ENCODE measurements at places on chromosomes 6 and 20.
A peak's percentile ranks its signal among the peaks of the same experiment; 100 is the strongest.

DNA sequence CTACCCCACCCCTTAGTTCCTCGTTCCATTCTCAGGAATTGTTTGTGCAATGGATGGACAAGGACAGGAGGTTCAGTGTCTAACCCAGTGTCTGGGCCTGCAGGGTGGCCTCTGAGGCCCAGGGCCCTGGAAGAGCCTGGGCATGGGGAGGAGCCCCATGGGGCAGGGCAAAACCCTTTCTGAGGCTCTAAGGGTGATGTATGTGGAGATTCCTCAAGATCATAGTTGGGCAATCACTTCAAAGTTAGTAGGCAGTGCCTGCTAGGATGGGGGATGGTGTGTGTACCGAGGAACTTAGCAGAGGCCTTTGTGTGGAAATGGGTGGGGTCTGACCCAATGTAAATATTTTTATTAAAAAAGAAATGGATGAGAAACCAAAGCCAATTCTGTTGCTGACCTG, 6.7 kb upstream of the C2 start:
- DNase-seq = no peak

DNA sequence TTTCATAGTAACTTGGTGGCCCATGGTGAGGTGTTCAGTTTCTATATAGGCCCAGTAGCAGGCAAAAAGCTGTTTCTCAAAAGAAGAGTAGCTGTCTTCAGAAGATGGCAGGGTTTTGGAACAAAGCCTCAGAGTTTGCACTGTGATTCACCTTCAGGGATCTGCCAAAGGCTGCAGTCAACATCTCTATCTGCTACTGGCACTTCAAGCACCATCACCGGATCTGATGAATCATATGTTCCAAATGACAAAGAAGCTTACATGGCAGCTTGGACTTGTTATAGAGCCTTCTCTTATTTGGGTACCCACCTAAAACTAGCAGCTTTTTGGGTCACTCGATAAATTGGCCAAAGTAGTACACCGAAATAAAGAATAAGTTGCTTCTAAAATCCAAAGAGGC, 39.5 kb downstream of the PKIB start:
- DNase-seq = no peak

GRCh38 chr6:125932451-125932795, 24.1 kb upstream of the HINT3 start:
- no peak for DNase-seq

- DNase-seq = no peak
Measured at GRCh38 chr6:116557893-116558292, 4.3 kb downstream of the CALHM4 start.

GRCh38 chr6:19370831-19371230, 466.3 kb upstream of the ID4 start:
- no peak for DNase-seq

DNA sequence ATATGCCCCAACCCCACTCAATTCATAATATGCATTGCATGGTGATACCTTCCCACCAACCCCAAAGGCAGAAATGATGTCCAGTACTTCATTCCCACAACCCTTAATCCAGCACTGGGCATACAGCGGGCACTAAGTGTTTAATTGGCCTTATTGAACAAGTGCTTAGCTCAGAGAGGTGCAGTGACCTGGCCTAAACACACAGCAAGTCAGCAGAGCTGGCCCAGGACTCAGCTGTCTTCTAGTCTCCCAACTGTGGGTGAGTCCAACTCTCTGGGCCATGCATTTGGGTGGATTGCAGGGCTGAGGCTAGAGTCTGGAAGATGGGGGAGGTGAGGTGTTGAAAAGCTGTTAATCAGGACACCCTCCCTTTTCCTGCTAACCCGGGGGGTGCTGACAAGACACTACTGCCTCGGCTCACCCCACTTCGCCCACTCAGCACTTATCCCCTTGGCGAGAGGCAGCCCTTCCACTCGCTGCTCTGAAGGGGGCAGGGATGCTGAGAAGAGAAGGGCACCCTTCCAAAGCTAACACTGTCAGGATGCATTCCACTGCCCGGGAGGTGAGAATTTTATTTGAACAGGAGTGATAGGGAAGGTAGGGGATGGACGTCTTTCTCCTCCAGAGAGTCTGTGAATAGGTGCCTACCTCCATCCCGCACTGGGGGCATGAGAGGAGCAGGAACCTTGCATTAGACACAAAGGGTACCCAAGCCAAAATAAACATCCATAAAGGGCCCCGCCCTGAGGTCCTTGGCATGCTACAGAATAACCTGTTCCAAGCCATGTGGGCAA, 14.2 kb downstream of the KCNK5 start:
- no peak for DNase-seq

DNA sequence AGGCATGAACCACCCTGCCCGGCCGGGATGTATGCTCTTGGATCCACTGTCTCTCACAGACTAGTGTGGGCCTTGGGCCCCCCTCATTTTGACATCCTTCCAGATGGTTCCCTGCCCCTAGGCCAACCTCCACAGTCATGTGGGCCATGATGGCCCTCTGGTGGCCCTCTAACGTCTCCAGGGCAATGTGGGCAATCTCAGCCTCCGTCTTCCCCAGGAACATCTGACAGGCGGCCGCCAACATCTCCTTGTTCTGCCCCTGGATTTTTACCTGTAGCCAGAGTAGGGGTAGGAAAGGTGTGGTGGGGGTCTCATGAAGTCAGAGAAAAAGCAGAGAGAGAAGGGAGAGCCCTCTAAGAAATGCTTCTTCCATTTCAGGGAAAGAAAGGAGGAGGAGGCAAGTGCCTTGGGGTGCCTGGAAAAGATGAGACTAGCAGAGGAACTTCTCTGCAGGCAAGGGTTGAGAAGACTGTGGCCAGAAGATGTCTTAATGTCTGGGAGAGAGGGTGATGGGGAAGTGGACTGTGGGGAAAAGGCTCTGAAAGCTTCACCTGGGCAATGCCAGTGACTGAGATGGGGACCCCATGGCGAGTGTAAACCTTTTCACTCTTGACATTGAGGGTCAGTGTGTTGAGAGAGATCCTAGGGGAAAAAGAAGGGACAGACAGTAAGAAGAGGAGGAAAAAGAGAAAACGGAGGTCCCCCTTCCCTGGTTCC, 1.3 kb downstream of the FLOT1 start:
- DNase-seq = no peak

- DNase-seq = no peak
Measured at GRCh38 chr6:110619275-110619908, 143.0 kb upstream of the SLC22A16 start.

GRCh38 chr6:56746767-56747504, 104.2 kb upstream of the DST start:
- DNase-seq = no peak

- DNase-seq = no peak
Measured at GRCh38 chr6:91149956-91150705, 563.3 kb upstream of the MAP3K7 start.

DNA sequence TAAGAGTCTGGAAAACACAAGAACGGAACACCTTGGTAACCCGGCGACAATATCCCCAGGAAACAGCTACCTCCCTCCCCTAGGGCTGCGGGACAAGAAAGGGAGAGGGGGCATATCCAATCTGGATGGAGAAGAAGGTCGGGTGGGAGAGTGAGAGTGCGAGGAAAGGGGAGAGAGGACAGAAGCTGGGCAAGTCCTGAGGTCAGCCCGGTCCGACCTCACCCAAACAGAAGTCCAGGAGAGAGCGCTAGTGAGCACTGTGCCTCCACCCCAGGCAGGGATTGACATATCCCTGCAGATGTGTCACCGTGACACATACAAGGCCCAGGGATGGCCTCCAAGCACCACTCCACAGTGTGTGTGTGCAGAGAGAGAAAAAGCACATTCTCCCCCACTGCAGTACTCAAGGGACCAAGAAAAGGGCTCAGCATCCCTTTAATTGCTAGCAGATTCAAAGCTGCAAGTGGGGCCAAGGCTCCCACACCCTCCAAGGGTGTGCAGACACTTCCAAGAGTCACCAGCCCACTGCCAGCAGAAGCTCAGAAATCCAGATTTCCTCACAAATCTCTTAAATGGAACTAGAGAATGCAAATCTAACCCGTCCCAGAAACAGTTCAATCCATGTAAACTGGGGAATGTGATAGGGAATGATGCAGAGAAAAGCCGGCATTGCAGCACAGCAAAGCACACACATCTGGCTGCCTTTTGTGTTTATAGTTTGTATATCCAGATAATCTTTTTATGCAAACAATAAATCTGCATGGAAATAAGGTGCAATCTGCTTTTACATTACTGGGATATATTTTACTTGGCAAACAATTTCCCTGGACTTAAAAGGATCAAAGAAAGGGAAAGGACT, 3.1 kb downstream of the PXDC1 start:
- no peak for DNase-seq

GRCh38 chr6:3715285-3715684, 36.2 kb downstream of the PXDC1 start:
- DNase-seq = no peak

GRCh38 chr20:10654630-10655029, 19.2 kb downstream of the JAG1 start:
- DNase-seq = no peak

DNA sequence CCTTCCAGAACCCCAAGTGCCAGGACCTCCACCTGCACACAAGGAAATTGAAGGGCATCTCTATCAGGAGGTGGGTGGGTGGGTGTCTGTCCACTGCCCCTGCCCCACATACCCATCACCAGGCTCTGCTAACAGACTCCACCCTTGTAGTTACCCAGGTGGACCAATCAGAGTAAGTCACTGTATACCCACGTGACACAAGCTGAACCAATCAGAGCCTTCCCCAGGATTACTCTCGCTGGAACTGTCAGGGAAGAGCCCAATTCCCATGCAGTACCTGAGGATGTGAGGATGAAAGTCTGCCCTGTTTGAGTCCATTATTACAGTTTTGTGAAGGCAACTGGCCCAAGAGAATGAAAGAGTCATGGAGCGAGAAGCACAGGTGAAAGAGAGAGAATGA, 4.2 kb downstream of the OCSTAMP start:
- DNase-seq = no peak

- DNase-seq = peak; percentile 13
Measured at GRCh38 chr6:28896505-28897368, 27.0 kb downstream of the TRIM27 start.

GRCh38 chr6:159056003-159056402, 11.2 kb upstream of the TAGAP start:
- no peak for DNase-seq

- no peak for DNase-seq
Measured at GRCh38 chr20:49228676-49229075, 9.5 kb downstream of the DDX27 start.

DNA sequence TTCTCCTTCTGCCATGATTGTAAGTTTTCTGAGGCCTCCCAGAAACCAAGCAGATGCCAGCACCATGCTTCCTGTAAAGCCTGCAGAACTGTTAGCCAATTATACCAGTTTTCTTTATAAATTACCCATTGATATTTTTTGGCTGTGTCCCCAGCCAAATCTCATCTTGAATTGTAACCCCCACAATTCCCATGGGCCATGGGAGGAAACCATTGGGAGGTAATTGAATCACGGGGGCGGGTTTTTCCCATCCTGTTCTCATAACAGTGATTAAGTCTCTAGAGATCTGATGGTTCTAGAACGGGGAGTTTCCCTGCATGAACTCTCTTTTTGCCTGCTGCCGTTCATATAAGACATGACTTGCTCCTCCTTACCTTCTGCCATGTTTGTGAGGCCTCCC, 788.5 kb downstream of the C6orf118 start:
- no peak for DNase-seq

DNA sequence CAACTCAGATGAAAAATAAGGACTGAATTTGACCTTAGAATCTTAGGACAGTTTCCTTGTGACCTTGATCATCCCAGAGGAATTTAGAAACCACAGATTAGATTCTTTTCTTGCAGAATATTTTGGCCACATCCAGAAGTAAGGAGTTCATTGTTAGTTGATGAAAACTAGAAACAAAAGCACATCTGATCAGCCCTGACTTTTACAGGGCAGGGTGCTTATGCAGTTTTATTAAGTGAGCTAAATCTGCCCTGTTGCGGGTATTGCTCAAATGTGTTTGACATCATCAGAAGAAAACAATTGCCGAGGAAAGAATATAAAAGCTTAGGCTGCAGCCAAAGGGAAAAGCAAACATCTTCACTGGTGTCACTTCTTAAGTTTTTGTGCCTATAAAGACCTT, 100.8 kb downstream of the MTFR2 start:
- no peak for DNase-seq

DNA sequence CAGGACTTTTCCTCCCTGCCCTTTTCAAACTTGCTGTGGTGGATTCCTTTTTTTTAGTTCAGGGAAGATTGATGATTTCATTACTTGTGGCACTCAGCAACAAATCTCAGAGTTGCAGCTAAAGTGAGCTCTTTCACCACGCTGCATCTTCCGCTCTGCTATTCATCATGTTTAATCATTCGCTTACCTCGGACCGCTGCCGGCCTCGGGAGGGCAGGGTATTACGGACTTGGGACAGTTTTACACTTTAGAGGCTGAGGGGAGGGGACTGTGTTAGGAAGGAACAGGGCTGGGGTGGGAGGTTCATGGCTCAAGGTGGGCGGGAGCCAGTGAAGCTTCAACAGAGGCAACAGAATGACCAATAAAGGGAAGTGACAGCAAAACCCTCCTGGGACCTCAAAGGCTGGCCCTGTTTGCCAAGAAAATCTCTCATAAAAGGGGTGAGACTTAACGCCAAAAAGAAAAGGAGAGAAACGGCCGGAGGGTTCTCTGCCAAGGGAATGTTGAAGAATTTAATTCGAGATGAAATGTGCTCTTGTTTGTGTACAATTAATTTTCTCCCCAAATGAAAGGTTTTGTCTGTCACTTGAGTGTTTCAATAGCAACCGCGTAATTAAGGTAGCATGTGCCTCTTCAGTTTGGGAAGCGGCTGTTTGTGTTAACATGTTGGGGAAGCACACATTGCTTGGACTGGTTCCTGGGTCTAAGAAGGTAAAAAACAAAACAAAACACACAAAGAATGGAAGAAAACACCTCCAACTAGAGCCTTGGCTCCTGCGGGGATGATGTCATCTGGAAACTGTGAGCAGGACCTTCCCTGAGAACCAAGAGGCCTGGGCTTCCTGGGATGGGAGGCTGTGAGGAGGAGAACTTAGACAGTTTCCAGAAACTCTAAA, 72.5 kb upstream of the SULF2 start:
- no peak for DNase-seq

DNA sequence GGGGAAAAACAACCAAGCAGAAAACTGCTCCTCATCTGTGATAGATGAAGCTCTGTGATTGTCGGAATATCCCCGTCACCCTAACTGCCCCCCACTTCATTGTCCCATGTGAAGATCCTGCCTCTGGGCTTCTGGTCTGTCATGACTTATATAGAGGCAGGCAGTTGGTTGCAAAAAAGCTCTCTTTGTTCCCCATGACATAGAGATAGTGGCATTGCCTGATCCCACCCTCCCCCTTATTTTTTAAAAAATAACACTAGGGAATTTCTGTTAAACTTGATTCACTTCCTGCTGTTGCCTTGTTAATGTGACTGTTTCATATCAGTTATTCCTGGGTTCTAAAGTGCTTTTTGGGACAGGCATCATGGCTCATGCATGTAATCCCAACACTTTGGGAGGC, 203.1 kb downstream of the JARID2 start:
- DNase-seq = no peak

All from stimulated activated CD8-positive, alpha-beta memory T cell treated with anti-CD3 and anti-CD28 coated beads, Interleukin-12 subunit alpha, Interleukin-12 subunit beta, amount 100 ng/mL, for 4 hours (primary cell).